Testis (tissue), 5 donors: ENCODE measurements at places on chromosomes 4 and X. TPM values are rescaled to one million over a fixed set of nuclear protein-coding genes. Genes with fewer than 3 reads are reported as not detected.
A peak's percentile ranks its signal among the peaks of the same experiment; 100 is the strongest.

DNA sequence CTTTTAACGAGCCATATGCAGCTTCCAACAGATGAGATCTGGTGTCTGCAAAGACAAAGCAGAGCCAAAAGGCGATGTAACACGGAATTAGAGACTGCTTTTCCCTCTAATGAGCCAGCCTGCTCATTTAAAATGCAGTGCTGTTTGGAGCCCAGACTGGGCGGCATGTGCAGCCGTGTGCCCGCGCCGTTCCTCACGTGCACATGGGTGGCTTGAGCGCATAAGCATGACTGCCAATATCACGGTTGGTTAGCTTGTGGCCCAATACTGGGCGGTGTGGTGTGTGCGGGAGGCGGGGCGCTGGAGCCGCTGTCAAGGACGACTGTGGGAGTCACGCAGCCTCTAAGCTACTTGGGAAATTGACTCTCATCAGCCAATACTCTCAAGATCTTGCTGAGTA lies 87.0 kb upstream of the SCOC start:
- DNase-seq, result peak; percentile 86
- H3K27me3 ChIP-seq, result no peaks in the 10 kb centered on the region
- H3K4me3 ChIP-seq, result no peak overlapping the region
- no peak overlapping the region for H3K27ac ChIP-seq

- no peak overlapping the region for H3K4me3 ChIP-seq
- DNase-seq, result no peak
- peaks cover 8% of the 10 kb centered on the region for H3K4me1 ChIP-seq
Observed at GRCh38 chrX:10506781-10507180, 113.6 kb downstream of the MID1 start.

- H3K4me1 ChIP-seq, result no peaks in the 10 kb centered on the region
- DNase-seq, result no peak
- no peak overlapping the region for H3K27ac ChIP-seq
- no peaks in the 10 kb centered on the region for H3K27me3 ChIP-seq
Observed at GRCh38 chrX:71629467-71629866, 11.2 kb upstream of the CXCR3 start.

NOA1 gene
- total RNA-seq, result 18.1 TPM

COX7B gene
- 124 TPM for total RNA-seq

TEX13C gene
- 3.5 TPM for total RNA-seq

C4orf36 gene
- 20.0 TPM for total RNA-seq

JADE1 gene
- 28.9 TPM for total RNA-seq
